AML-193 (cell line): ENCODE measurements at places on chromosomes 1 and 21.

- DNase-seq = peak; percentile 13
These were observed 273.4 kb downstream of the VAV3 start for GRCh38 chr1:107691540-107691939.

GRCh38 chr1:22454476-22455056 lies 2.9 kb downstream of the ZBTB40 start:
- DNase-seq = no peak

DNA sequence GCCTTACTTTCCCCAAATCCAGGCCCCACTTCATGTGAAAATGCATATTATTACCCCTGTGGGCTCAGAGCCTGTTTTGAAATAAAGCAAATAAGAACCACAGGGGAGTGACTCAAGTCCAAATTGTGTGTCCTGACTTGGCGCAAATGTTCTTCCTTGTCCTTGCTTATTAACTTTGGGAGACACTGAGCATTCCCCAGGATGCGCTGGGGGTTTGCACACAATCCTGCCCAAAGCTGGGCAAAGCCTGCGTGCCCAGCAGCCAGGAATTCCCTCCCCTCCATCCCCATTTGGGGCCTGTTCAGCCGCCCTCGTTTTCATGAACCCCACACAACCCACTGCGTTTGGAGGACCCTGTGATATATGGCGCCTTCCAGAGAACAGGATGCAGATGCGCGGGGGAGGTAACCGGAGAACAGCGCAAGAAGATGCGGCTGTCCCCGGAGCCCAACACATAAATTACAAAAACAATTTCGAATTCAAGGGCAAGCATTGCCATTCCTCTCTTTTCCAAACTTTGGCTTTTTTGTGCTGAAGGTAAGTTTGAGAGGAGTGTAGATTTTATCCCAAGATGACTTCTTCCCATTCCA lies 42.4 kb upstream of the CLDN14 start:
- DNase-seq = no peak

GRCh38 chr1:196302981-196303380 lies 305.3 kb downstream of the KCNT2 start:
- DNase-seq = no peak

GRCh38 chr1:110874324-110875215 lies 1.6 kb downstream of the CD53 start:
- DNase-seq = peak; percentile 65

GRCh38 chr1:205069371-205070125 lies 14.7 kb downstream of the TMEM81 start:
- no peak for DNase-seq

GRCh38 chr1:30372792-30373433 lies 350.5 kb downstream of the MATN1 start:
- no peak for DNase-seq

DNA sequence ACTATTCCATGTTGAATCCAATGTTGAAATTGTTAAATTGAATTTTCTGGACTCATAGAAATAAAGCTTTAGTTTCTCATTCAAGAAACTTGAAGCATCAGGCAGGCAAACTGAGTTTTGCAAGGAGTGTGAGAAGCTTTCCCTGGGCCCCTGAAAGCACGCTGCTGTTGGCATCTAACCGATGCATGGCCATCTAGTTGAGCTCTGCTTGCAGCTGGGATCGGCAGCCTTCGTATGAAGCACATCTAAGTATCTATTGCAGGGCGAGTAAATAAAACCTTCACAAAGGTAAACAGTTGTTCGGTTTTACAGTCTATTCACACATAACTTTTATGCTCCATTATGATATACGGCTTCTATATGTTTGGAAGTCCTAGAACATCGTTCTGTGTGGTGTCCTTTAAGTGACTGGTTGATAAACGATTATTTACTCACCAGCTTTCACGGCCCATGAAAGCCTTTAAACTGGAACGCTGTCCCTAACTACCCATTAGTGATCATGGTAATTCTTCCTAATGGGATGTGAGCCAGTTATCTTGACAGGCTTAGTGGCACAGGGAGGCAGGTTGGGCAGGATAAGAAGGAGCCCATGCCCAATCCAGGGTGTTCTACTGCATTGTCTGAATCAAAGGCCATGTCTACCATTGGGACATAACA lies 71.7 kb downstream of the SEC16B start:
- DNase-seq = no peak

DNA sequence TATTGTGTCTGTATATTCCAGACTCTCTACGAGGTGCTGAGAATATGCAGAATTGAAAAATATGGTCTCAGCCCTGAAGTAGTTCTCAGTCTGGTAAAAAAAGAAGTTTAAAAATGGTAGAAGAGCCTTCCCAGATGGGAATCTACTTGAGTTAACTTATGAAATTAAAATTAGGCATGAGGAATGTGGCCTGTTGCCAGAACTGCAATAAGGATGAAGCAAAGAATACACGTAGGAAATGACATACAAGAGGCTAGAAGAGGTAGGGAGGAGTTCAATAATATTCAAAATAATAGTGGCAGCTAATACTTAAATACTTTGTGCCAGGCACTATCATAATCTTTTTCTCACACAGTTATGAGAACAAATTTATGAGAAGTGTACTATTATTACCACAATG lies 6.3 kb downstream of the ASPM start:
- DNase-seq = no peak

- DNase-seq = no peak
These were observed 73.9 kb upstream of the TNFSF4 start for GRCh38 chr1:173280899-173281660.

- DNase-seq = no peak
These were observed 1024.5 kb upstream of the ADGRL2 start for GRCh38 chr1:80776266-80776665.

GRCh38 chr1:234620272-234621126 lies 10.5 kb upstream of the IRF2BP2 start:
- DNase-seq = no peak

DNA sequence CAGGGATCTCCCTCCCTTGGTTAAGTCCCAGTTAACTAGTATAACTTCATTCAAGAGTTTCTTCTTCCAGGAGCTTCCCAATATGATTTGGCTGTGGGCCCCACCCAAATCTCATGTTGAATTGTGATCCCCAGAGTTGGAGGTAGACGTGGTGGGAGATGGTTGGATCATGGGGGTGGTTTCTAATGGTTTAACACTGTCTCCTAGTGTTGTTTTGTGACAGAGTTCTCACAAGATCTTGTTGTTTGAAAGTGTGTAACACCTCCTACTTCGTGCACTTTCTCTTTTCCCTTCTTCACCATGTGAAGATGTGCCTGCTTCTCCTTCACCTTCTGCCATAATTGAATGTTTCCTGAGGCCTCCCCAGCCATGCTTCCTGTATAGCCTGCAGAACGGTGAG lies 251.8 kb upstream of the FGGY start:
- DNase-seq = no peak

- DNase-seq = no peak
These were observed 6.6 kb upstream of the PIGC start for GRCh38 chr1:172450524-172450885.

DNA sequence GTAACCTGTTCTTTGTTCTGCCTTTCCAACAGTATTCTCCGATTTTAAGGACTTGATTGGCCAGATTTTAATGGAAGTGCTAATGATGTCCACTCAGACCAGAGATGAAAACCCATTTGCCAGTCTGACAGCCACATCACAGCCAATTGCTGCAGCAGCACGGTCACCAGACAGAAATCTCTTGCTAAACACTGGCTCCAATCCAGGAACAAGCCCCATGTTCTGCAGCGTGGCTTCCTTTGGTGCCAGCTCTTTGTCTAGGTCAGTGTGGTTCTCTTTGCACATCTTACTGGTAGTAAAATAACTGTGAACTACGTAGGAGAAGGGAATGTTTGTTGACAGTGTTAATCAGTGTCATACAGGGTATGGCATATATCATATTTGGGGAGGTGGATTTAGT lies 72.7 kb downstream of the UBE4B start:
- no peak for DNase-seq

GRCh38 chr1:243748706-243749283 lies 101.2 kb downstream of the AKT3 start:
- peak; percentile 80 for DNase-seq

DNA sequence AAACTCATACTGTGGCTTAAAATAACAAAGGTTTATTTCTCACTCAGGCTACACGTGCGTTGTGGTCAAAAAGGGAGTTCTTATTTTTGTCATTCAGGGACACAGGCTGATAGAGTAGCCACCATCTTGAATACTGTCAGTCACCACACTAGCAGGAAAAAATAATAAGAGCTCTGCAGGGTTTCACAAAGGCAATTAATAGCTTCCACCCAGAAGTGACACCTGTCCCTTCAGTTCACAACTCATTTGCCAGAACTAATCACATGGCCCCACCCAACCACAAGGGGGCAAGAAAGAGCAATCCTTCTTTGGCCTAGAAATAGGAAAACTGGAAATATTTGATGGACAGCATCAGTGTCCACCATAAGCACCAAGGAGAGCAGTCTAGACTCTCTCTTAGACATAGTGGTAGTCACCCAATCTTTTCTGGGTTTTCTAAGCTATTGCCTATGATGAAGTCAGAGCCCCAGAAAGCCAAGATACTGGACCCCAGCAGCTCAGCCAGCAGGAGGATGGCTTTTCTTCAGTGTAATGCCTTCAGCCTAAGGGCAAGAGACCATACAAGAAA lies 8.2 kb downstream of the HAPLN2 start:
- DNase-seq = peak; percentile 42

GRCh38 chr1:206944703-206945102 lies 1.6 kb downstream of the PIGR start:
- DNase-seq = no peak

DNA sequence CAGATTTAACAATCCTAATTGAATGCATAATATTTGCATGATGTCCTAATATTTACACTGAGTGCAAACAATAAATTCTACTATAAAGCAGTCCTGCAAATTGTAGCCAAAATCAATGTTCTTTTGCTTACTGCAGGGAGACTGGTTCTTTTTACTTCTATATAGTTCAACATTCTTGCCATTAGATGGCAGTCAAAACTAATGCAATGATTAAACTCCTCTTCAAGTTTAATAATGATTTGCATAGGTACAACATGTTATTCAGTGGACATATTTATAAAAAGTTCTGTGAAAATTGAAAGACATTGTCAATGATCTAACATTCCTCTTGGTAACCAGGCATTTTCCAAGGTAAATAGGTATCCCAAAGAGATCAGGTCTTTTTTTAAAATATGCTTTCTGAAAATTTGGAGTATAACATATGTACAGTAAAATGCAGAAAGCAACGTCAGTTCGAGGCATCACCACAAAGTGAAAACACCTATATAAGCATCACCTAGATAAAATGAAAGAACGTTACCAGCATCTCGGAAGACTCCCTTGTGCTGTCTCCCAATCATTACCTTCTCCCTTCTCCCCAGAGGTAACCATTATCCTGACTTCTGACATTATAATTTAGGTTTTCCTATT lies 9.8 kb upstream of the FNBP1L start:
- DNase-seq = peak; percentile 53

- no peak for DNase-seq
These were observed 123.1 kb downstream of the MATN1 start for GRCh38 chr1:30600258-30600657.

GRCh38 chr1:169601096-169601881 lies 15.0 kb upstream of the F5 start:
- peak; percentile 58 for DNase-seq

- DNase-seq = no peak
These were observed 66.3 kb upstream of the FGGY start for GRCh38 chr1:59230622-59231021.

GRCh38 chr1:168069384-168069783 lies 67.3 kb downstream of the GPR161 start:
- no peak for DNase-seq

GRCh38 chr1:33725556-33726160 lies 138.2 kb upstream of the HMGB4 start:
- no peak for DNase-seq

GRCh38 chr1:75265792-75266191 lies 131.6 kb downstream of the LHX8 start:
- DNase-seq = peak; percentile 2

GRCh38 chr1:154832384-154832783 lies 37.7 kb downstream of the KCNN3 start:
- DNase-seq = no peak

GRCh38 chr1:186670297-186671135 lies 9.7 kb downstream of the PTGS2 start:
- DNase-seq = no peak

DNA sequence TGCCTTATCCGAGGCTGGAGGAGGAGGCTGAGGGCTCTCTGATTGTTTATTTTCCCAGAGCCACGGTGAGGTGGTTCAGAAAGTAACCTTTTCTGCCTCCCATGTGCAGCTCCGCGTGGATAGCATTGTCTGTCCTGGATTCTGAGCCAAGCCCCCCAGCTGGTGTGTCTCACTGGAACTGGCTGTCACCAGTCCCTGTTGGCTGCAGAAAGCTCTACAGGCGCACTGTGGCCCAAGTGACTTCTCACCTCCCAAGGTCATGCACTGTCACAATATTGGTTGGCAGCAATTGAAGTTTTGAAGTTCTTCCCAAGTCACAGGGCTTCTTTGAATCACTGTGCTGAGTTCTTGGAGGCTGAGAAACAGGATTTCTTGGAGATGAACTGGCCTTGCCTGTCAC lies 8.2 kb downstream of the BMP8A start:
- DNase-seq = no peak

- DNase-seq = no peak
These were observed 7.6 kb downstream of the BARHL2 start for GRCh38 chr1:90709535-90709934.

GRCh38 chr1:167582722-167583121 lies 29.2 kb upstream of the CREG1 start:
- DNase-seq = no peak

DNA sequence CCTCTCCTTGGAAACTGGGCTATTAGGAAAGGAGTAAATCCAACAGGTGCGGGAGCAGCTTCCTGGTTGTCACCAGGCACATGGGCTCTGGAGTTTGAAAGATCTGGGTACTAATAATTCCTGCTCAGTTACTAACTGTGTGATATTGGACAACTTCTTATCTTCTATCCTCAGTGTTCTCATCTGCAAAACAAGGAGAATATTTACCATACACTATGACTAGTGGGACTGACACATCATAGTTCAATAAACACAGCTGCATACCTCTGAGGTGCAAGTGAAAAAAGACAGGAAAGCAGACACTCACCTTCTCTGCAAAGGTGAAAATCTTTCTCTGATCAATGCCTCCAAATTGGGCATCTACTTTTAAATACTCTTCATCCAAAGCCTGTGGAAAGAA lies 19.7 kb downstream of the YARS1 start:
- DNase-seq = no peak

DNA sequence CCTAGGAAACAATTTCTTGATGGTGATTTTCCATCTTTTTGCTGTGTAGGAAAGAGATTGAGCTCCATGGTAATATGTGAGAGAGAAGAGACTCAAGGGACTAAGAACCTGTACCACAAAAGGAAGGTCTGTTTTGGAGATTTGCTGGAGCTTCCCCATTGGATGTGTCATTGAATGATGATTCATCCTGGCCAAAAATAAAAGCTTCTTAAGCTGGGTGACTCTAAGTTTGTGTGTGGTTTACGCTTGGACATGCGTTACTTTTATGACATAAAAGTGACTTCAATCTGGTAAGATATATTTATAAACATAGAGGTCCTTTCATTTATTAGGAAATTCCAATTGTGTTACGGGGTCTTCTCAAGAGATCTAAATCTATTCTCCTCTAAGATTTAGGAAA lies 17.4 kb upstream of the IL19 start:
- no peak for DNase-seq

GRCh38 chr1:109634771-109635750 lies 15.4 kb downstream of the AMPD2 start:
- no peak for DNase-seq
